Stimulated activated CD4-positive, alpha-beta T cell treated with anti-CD3 and anti-CD28 coated beads, Interleukin-15, amount 100 ng/mL, for 24 hours (primary cell): ENCODE measurements at places on chromosomes 1 and 21.

DNA sequence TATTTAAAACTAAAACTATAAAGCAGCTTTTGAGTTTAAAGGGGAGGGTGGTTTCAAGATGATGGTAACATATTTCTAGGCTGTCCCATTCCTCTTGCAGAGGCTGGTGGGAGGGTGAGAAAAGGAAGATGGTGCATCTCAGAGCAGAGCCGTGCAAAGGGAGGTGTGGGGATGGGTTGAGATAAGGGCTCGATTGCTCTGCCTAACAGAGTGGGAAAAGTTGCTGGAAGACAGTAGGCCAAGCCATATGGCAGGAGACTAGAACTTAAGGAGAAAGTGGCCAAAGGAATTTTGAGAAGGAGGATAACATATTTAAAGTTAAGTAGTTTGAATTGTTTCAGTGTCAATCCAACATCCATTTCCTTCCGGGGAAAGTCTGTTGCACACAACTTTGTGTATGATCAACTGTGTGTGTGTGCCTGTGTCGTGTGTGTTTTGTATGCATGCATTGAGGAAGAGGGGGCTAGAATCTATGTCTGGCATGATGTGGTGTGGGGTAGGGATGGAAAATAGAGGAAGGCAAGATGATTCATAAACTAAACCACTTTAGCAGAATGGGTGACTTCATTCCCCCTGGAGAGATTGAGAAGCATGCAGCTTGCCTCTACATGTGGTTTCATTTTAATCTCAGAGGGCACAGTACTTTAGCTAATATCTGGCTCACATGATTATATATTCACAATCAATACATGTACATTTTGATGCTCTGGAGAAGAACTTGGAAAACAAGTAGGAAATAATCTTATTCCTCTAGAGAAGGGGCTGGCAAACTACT is 145.0 kb upstream of the DNAH14 start:
- DNase-seq = no peak

- DNase-seq = no peak
These were observed 21.6 kb downstream of the RAB3GAP2 start for GRCh38 chr1:220250681-220251080.

GRCh38 chr1:20719261-20719660 is 1.5 kb upstream of the KIF17 start:
- no peak for DNase-seq

GRCh38 chr1:37998913-37999429 is 6.3 kb downstream of the FHL3 start:
- DNase-seq = no peak

GRCh38 chr1:30373471-30374399 is 349.6 kb downstream of the MATN1 start:
- no peak for DNase-seq

DNA sequence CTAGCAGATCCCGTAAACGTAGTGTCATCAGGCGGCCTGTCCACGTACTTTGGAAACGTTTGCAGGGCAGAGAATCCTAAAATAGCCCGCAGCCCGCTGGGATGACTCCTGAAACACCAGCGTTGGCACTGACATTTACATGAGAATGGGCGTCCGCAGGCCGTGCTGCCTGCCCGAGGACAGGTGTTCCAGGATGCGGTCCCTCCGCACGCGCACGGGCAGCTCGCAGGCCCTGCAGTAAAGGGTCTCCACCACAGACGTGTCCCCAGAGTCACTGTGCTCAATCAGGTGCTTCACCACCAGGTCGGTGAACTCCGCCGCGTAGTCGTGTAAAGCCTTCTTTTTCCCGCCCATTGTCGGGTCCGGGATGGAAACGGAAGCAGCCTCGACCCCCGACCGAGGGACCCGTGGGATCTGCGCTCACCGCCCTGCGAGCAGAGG is 5.8 kb upstream of the CCDC27 start:
- DNase-seq = no peak
